ENCODE measurements at places on chromosomes 16 and 17.

DNA sequence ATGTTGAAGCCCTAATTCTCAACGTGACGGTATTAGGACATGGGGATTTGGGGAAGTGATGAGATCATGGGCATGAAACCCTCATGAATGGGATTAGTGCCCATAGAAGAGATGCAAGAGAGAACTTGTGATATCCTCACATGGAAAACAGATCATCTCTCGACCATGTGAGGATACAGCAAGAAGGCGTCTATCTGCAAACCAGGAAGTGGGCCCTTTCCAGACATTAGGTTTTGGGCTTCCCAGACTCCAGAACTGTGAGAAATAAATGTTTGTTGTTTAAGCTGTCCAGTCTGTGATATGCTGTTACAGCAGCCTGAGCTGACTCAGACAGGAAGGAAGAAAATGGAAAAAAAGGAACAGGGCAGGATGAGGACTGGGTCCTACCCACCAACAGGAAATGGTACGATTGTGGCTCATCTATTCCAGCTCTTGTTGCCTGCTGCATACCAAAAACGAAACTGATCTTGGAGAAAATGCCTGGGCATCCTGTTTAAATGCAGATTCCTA lies 21.9 kb upstream of the SSTR2 start:
- DNase-seq = no peak

DNA sequence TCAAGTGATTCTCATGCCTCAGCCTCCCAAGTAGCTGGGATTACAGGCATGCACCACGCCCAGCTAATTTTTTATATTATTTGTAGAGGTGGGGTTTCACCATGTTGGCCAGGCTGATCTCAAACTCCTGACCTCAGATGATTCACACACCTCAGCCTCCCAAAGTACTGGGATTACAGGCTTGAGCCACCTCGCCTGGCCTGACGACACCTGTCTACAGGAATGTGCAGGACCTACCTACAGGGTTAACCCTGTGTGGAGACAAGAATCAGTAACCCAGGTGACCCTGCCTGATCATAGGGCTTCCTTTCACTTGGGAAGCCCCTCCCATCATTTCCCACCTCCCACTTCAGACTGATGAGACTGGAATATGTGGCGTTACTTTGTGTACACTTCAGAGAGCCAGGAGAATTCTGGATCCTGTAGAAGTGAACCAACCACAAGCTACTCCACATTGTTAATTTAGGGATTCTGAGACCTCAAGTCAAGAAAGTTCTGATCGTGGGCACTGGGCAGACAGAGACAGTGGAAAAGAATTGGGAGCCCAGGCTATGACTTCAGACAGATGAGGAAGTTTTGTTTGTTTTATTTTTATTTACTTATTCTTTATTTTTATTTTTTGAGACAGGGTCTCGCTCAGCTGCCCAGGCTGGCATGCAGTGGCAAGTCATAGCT lies 5.7 kb upstream of the MILR1 start:
- no peak for DNase-seq

DNA sequence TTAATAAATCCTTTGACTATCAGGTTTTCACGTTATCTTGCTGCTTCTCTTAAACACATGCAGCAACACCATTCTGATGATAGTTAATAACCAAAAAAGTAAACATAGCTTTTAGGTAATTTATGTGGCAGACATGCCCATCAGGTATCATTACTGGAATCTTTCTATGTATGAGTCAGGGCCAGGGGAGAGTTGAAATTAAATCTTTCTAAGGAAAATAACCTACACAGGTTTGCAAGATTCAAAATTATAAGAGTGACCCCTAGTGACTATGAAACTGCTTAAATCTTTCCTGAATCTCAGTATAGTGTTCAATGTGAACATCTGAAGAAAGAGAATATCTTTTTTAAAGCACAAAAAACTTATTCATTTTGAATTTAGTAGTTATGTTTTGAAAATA lies 666.6 kb downstream of the CDH11 start:
- DNase-seq = no peak

DNA sequence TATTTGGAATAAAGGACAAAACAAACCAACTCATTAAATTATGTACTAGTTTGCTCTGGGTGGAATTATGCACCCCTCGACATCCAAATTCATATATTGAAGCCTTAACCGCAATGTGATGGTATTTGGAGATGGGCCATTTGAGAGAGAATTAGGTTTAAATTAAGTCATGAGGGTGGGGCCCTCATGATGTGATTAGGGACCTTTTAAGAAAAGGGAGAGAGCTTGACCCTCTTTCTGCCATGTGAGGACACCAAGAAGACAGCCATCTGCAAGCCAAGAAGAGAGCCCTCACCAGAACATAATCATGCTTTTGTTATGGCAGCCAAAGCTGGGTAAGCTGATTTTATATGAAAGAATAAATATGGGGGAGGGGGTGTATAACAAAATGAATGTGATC lies 2.0 kb downstream of the C16orf87 start:
- DNase-seq = peak; percentile 25

DNA sequence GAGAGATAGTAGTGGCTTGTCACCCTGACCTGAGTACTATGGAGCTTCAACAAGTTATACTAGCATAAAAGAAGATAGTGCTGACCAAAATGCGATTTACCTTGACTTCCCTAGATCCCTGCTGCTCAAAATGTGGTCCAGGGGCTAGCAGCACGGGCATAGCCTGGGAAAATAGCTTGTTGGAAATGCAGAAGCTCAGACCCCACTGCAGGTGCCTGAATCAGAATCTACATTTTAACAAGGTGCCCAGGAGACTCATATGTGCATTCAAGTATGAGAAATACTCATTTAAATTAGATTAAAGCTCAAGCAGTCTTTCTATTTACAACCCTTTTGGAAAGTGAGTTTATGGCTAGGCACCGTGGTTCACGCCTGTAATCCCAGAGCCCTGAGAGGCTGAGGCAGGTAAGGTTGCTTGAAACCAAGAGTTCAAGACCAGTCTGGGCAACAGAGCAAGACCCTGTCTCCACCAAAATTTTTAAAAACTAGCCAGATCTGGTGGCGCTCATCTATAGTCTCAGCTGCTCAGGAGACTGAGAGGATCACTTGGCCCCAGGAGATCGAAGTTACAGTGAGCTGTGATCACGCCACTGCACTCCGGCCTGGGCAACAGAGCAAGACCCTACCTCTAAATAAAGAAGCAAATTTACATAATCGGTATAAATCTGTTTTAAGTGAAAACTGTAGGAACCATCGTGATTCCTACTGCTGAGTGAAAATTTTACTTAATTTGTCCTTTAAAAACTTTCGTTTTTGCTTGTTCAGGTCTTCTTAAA lies 7.3 kb downstream of the APOH start:
- DNase-seq = no peak

- DNase-seq = no peak
Measured at GRCh38 chr17:67431249-67432015, 54.4 kb downstream of the PITPNC1 start.

Data from SK-N-DZ (cell line).